Stimulated activated naive B cell treated with anti-CD40 and anti-IgM and Interleukin-4, amounts not matched to agents 10 μg/mL and 1 μg/mL and 100 μg/mL, for 72 hours (primary cell): ENCODE measurements at places on chromosomes 12 and 14.

GRCh38 chr14:93926873-93927799 lies at the start of gene FAM181A:
Gene FAM181A, plus strand, starts transcription at chr14:93927344. Its CDS starts 942 bp downstream, at chr14:93928286.
- no peak for DNase-seq

GRCh38 chr12:31119192-31119802 lies 45.6 kb downstream of the DDX11 start:
- no peak for DNase-seq

- no peak for DNase-seq
Observed at GRCh38 chr12:116381240-116381743, 103.8 kb upstream of the MED13L start.

DNA sequence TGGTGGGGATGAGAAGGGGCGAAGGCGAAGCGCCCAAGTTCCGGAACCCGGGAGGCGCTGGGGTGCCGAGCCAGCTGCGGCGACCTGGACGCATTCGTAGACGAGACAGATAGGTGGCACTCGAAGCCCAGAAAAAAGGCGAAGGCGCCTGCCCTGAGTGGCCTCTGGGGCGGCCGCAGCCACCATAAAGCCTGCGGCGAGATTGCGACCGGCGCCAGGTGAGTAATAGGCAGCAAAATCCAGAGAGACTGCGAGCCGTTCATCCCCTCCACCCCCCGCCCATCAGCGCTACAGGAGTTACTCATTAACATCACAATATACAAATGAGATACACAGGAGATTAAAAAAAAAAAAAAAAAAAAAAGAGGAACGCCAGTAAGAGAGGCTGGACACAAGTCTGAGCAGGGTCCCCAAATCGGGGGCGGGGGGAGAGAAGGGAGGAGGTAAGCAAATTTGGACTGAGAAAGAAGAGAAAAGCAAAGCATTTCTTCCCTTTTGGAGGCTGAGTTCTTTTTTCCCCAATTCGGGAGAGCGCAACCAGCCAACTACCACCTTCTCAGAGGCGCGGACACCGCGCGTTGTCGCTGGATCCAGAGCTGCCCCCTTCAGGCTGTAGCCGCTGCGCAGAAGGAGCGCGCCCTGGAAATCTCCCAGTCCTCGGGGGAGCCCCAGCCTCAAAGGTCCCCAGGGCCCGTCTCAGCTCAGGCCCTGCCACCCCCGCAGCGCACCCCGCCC lies 15.7 kb downstream of the TBX3 start:
- DNase-seq, result peak; percentile 35

DNA sequence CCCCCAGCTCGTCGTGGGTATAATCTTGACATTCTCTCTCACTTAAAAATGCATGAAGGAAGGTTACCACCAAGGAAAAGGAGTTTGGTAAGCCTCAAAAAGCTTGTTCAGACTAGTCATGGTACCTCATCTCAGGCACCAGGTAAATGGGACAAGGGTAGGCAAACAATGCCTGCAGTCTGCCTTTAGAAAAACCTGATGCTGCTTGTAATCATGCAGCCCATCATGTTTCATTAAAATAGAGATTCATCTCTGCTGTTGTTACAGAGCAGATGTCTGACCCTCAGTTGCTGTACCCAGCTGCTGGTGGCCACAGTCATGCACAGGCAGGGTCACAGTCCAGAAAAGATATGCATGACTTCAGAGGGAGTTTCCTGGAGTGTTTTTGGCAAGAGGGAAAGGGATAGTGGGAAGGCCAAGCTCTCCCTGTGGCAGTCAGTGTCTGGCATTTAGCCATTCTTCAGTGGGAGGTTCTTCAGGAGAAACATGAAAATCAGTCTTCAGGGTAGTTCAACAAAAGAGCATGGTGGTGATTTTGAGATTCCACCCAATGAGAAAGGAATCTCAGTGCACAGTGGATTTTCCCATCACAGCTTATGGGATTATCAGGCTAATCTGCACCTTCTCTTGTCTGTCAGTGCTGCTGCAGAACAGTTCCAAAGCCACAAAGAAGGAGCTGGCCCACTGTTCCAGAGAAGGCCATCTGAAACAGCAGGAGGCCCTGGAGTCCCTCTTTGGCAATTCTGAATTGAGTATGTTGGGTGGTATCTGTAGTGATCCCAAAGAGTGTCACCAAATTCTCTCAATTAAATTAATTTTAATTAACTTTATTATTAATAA lies 202.7 kb upstream of the FRMD6 start:
- DNase-seq, result no peak

DNA sequence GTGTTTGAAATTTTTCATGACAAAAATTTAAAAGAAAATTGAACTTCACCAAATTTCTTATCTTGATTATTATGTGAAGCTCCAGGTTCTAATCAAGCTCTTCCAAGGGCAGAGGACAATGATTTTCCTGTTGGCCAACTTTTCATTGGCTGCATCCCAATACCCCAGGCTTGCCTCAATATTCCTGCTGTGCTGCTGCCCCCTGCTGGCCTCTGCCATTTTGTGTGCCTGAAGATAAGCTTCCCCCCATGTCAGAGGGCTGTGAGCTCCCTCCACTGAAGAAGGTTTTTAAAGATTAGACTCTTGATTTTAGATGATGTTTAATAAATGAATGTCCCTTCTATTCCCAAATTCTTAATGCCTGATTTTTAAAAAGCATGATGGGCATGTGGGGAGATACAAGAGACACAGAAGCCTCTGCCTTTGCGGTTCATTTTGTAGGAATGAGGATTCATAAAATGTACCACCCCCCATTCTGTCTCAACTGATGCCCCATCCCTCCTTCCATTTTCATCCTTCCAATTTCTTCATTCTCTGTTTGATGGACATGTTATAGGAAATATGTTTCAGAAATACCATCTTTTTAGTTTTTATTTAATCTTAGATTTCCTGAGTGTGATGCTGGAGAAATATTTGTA lies 76.7 kb upstream of the RGS6 start:
- DNase-seq, result peak; percentile 17

- peak; percentile 10 for DNase-seq
Observed at GRCh38 chr14:92026548-92027190, 13.2 kb downstream of the TRIP11 start.
